Choroid plexus epithelial cell (primary cell): ENCODE measurements at places on chromosomes 4 and X.

DNA sequence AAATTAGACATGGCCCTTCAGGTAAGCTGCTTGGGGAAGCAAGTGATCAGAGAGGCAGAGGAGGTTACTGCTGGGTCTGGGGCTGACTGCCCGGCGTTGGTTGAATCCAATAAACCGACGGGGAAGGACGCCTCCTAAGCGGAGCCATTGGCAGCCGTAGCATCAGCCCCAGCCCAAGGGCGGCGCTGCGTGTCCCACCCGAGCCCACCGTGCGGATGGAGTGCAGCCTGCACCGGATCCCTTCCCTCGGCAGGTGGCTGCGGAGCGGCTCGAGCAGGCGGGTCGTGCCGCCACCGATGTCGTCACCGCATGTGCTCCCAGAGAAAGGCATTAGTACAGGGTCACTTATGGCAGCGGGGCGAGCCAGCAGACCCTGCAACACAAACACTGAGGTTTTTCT, 82.1 kb downstream of the ALPK1 start:
- DNase-seq = no peak

GRCh38 chr4:25842229-25842845, 20.5 kb downstream of the SEL1L3 start:
- DNase-seq = no peak

DNA sequence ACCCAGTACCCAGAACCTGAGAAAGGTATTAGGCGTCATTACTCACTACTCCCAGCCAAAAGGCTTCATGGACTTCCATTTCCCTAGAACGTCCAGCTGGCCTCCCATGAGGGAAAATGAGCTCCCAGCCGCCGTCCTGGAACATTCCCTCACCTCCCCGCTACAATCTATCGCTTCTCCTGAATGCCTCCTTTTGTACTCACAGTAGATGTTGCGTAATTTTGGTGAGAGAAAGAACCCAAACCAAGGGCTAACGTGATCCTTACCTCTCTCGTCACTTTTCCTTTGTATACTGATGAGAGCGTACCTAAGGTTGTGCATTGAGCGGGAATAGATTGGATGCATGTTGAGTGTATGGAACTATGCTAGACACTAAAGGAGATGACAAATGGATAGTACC, 161.9 kb downstream of the TENM3 start:
- DNase-seq = no peak

GRCh38 chr4:121736735-121737351, 28.1 kb downstream of the SMIM43 start:
- DNase-seq = peak; percentile 82

GRCh38 chrX:27976284-27976683, 5.0 kb downstream of the DCAF8L1 start:
- DNase-seq = peak; percentile 31

GRCh38 chr4:153018031-153018430, 81.9 kb downstream of the FHDC1 start:
- DNase-seq = no peak
